ENCODE measurements at places on chromosomes 4 and X. TPM values are rescaled to one million over a fixed set of nuclear protein-coding genes. Genes with fewer than 3 reads are reported as not detected.

DGKK gene
- total RNA-seq: 19.2 TPM

EBP gene
- total RNA-seq: 143 TPM

TMEM35A gene
- total RNA-seq: 5.5 TPM

NFXL1 gene
- total RNA-seq: 27.7 TPM

KLHL34 gene
- not detected for total RNA-seq

AMBN gene
- total RNA-seq: not detected

DNA sequence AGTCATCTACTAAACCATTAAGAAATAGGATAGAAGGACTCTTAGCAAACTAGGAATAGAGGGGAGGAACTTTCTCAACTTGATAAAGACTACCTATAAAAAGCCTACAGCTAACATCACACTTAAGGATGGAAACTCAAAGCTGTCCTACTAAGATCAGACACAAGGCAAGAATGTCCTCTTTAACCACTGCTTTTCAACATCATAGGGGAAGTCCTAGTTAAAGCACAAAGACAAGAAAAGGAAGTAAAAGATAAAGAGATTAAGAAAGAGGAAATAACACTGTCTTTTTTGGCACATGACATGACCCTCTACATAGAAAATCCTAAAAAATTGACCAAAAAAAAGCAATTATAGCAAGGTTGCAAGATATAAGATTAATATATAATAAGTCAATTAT, 136.6 kb downstream of the FBXW7 start:
- no peak overlapping the region for H3K27ac ChIP-seq
- DNase-seq: no peak
- H3K36me3 ChIP-seq: no peaks in the 10 kb centered on the region
- H3K4me3 ChIP-seq: no peak overlapping the region
- H3K4me1 ChIP-seq: no peaks in the 10 kb centered on the region

GRCh38 chr4:37999000-37999716, 39.0 kb downstream of the PTTG2 start:
- H3K27me3 ChIP-seq: no peaks in the 10 kb centered on the region
- H3K4me1 ChIP-seq: peaks cover 23% of the 10 kb centered on the region
- no peak overlapping the region for H3K27ac ChIP-seq
- H3K36me3 ChIP-seq: no peaks in the 10 kb centered on the region
- no peak overlapping the region for H3K4me3 ChIP-seq

DNA sequence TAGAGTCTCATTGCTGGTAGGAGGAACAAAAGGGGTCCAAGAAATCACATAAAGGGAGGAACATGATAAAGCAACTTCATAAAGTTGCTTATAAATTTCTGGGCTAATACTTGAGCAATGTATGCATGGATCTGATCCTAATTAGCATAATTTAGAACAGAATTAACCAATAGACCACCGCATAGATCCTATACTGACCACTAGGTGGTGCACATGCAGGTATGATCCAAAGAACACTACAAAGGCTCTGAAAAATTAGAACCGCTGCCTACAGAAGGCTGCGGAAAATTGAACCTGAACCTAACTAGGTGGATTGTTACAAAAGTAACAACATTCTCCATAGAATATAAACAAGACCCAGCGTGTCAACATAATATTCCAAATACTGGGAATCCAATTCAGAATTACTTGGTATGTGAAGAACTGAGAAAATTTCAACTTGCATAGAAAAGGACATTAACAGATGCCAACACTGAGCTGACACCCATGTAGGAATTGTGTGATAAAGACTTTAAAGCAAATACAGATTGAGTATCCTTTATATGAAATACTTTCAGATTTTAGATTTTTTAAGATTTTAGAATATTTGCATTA, 23.3 kb downstream of the BRCC3 start:
- no peak for DNase-seq
- no peaks in the 10 kb centered on the region for H3K4me1 ChIP-seq
- no peak overlapping the region for H3K4me3 ChIP-seq
- no peak overlapping the region for H3K27ac ChIP-seq

DNA sequence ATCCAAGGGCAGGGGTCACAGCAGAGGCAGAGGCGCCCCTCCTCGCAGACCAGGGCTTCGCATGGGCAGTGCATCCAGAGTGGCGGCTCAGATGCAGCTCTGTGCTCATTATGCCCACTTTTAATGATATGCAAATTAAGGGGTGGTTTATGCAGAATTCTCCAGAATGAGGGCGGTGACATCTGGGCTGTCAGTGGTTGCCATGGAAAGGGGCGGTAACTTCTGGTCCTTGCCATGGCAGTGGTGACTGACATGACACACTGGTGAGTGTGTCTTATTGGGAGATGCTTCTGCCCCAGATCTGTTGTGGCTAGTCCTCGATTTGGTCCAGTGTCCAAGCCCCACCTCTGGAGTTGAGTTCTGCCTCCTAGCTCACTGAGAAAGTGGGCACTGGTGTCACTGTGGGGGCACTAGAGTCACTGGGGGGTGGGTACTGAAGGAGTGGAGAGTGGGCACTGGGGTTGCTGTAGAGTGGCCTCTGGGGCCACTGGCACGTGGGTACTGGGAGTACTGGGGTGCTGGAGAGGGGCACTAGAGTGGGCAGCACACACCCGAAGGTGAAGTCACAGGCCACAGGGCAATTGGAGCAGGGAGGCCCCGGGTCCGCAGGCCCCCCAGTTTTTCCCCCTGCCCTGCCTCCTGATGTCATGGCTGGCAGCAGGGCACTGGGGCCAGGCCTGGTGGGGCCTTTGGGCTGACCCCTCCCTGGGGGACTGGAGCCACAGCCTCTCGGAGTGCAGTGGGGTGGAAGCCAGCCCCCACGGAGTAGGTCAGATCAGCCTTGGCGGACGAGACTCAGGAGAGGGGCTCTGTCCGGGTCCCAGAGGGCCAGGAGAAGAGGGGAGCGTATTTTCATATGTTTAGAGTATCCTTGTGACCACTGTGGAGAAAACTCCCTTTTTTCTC, 98.6 kb upstream of the NKX1-1 start:
- H3K27me3 ChIP-seq: no peaks in the 10 kb centered on the region
- no peak for DNase-seq
- no peak overlapping the region for H3K4me3 ChIP-seq
- no peaks in the 10 kb centered on the region for H3K36me3 ChIP-seq
- H3K4me1 ChIP-seq: peaks cover 6% of the 10 kb centered on the region

DNA sequence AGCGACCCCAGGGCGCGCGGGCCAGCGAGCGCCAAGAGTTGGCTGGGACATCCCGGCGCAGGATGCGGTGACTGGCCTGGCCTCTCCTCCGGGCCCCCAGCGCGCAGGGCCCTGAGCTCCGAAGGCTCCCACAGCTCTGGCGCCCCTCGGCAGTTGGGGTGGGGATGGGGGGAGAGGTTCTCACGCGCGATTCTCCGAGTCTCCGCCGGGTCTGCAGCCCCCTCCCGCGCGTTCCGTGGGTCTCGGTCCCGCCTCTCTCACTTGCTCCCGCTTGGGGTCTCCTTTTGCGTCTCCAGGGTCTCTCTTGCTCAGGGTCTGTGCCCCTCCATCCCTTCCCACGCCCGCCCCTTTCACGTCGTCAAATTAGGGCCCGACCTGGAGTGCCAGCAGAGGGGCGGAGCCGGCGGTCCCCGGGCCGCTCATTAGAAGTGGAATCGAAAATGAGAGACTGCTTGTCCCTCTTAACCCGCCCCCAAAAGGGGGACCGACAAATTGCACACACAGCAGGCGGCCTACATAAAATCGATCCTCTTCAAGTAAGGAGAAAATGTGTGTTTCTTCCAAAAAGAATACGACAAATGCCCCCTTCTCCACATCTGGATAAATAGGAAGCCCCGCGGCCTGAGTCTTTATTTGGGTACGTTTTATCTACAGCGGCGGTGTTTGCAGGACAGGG, 877 bp upstream of the NKX1-1 start:
- no peak overlapping the region for H3K27ac ChIP-seq
- no peaks in the 10 kb centered on the region for H3K4me1 ChIP-seq
- H3K4me3 ChIP-seq: peak overlapping the region; percentile 34
- no peaks in the 10 kb centered on the region for H3K36me3 ChIP-seq
- peaks cover 74% of the 10 kb centered on the region for H3K27me3 ChIP-seq
- DNase-seq: no peak

DNA sequence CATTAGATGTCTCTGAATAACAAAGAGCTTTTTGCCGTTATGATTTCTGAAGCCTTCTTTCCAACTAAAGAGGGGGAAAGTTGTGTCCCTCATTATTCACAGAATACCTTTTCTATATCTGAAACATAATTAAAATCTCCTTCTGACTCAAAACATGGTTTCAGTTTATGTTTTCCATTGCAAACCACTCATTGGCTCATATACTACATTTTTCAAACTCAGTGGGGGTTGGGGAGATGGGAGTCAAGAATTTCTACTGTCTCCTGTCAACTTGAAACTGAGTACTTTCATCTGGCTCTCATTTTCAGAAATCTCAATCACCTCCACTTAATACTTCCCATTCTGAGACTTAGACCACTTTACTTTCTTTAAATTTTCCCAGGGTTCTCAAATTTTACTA, 1839.5 kb upstream of the PCDH10 start:
- no peak for DNase-seq
- H3K36me3 ChIP-seq: no peaks in the 10 kb centered on the region
- no peak overlapping the region for H3K4me3 ChIP-seq

- no peaks in the 10 kb centered on the region for H3K36me3 ChIP-seq
- DNase-seq: no peak
- no peak overlapping the region for H3K27ac ChIP-seq
- peaks cover 1% of the 10 kb centered on the region for H3K4me1 ChIP-seq
- no peaks in the 10 kb centered on the region for H3K27me3 ChIP-seq
Measured at GRCh38 chrX:68710870-68711576, 63.6 kb downstream of the STARD8 start.

DNA sequence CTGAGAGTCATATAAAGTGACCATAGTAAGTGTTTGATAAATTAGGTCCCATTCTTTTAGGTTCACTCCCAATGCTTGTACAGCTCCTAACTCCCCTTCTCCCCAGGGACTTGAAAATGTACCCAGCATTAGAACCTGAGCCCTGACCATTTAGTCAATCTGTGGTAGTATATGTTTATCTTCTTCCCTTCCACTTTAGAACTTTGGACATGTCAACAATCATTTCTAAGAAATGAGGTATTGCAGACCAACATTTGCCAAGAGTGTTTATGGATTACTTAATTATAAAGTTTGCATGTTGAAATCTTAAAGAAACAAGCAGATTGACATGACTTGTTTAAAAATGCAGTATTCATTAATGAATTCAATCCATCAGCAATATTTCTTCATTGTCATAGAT, 26.0 kb downstream of the AFM start:
- no peak overlapping the region for H3K27ac ChIP-seq
- no peak overlapping the region for H3K4me3 ChIP-seq
- no peak for DNase-seq
- H3K4me1 ChIP-seq: no peaks in the 10 kb centered on the region
- no peaks in the 10 kb centered on the region for H3K36me3 ChIP-seq

- no peaks in the 10 kb centered on the region for H3K4me1 ChIP-seq
- no peak overlapping the region for H3K27ac ChIP-seq
- DNase-seq: no peak
- no peak overlapping the region for H3K4me3 ChIP-seq
- H3K36me3 ChIP-seq: no peaks in the 10 kb centered on the region
Measured at GRCh38 chr4:73281396-73281795, 22.8 kb upstream of the ANKRD17 start.

- peaks cover 2% of the 10 kb centered on the region for H3K4me1 ChIP-seq
- H3K36me3 ChIP-seq: no peaks in the 10 kb centered on the region
- H3K27me3 ChIP-seq: no peaks in the 10 kb centered on the region
- H3K4me3 ChIP-seq: no peak overlapping the region
Measured at GRCh38 chrX:19775830-19776485, 111.4 kb downstream of the SH3KBP1 start.

DNA sequence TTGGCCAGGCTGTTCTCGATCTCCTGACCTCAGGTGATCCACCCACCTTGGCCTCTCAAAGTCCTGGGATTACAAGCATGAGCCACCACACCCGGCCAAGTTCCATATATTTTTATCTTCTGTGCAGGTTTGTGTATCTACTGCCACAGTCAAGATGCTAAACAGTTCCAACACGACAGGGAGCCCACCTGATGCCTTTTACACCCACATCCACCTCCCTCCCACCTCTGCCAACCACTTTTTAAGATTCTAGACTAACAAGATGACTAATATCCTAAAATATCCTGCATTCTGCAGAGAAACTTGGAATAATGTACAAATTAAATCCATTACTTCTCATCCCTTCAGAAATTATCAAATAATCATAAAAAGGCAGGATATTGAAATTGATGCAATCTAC, 19.3 kb upstream of the RPL34 start:
- no peak overlapping the region for H3K4me3 ChIP-seq
- H3K4me1 ChIP-seq: no peaks in the 10 kb centered on the region
- no peaks in the 10 kb centered on the region for H3K36me3 ChIP-seq
- H3K27ac ChIP-seq: no peak overlapping the region
- H3K27me3 ChIP-seq: no peaks in the 10 kb centered on the region

DNA sequence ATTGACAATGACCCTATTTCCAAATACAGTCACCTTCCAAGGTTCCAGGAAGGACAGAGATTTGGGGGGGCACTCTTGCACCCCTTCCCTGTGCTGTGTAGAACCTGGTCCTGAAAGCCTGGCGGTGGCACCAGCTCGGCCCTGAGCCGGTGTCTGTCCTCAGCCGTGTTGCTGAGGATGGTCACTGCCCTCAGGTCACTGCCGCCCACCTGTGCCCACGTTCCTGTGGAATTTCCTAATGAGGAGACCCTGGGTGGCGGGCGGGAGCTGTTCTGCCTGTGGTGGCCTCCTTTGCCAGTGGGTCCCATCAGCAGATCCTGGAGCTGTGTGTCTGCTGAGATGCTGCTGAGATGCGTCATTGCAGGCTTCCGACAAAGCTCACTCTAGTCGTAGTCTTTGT, 32.9 kb downstream of the NELFA start:
- no peaks in the 10 kb centered on the region for H3K27me3 ChIP-seq
- no peak overlapping the region for H3K27ac ChIP-seq
- no peak overlapping the region for H3K4me3 ChIP-seq
- no peak for DNase-seq
- peaks cover 59% of the 10 kb centered on the region for H3K36me3 ChIP-seq

GRCh38 chrX:99698451-99698850, 711.6 kb downstream of the PCDH19 start:
- no peaks in the 10 kb centered on the region for H3K27me3 ChIP-seq
- H3K27ac ChIP-seq: no peak overlapping the region
- no peaks in the 10 kb centered on the region for H3K36me3 ChIP-seq
- H3K4me3 ChIP-seq: no peak overlapping the region

DNA sequence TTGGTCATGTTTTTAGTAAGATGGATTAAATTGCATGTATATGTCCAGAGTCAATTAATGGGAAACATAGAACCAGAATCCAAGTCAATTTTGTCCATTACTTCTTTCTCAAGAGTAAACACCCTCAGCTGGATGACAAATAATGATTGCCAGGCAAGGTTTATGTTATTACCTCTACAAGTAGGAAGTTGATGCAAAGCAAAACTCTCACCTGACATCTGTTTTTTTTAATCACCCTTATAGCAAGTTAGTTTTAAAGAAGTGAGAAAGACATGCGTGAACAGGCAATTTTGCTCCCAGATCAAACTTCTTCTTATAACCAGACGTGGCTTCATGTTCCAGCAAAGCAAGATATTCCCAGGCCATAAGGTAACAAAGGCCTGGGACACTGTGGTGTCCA, 348.5 kb upstream of the FTHL17 start:
- no peaks in the 10 kb centered on the region for H3K4me1 ChIP-seq
- no peak for DNase-seq
- H3K27ac ChIP-seq: no peak overlapping the region
- H3K27me3 ChIP-seq: no peaks in the 10 kb centered on the region

All from H1 (cell line).